Activated CD8-positive, alpha-beta memory T cell treated with anti-CD3 and anti-CD28 coated beads for 4 hours (primary cell): ENCODE measurements at places on chromosomes 13 and 19.

DNA sequence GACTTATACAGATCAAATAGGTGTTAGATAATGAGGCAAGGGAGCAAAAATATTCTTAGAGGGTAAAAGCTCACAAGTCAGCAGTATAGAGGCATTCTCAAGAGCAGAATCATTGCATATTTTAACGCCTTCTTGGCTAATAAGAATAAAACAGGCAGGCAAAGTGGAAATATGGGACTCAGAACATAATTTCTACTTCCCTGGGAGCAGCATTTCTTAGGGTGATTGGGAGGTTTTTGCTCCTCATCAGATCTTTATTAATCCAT lies 39.6 kb downstream of the LHFPL6 start:
- no peak for DNase-seq

DNA sequence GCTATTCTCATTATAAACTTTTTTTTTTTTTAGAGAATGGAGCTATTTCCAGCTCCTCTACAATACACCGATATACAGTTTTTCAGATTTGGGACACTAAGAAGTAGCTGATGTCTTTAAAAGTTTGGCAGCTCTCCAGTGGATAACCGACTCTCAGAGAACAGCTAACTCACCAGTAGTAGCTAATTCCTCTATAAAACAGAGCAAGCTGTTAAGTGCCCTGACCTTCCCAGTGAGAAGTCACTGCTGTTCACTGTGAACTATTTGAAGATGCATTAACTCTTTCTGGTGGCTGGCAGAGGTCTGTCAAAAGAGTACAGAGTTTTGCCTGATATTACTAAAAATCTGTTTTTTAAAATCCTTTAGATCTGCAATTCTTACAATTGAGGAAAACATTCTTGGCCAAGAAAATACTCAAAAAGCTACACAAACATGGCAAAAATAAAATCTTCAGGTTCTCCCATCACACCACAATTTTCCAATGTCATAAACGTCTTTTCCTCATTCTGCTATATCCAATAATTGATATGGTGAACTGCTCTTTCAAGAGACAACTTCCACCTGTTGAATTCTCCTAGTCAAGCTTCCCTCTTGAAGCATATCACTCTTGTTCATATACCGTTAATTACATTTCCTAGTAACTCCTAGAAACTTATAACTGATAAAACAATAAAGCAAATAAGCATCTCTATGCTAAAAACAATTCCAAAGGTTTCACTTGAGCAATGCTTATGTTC lies 44.2 kb downstream of the TBC1D4 start:
- DNase-seq, result no peak

- no peak for DNase-seq
Observed at GRCh38 chr19:33928458-33928950, 131.8 kb downstream of the KCTD15 start.

GRCh38 chr19:39098365-39099269 lies 14.4 kb downstream of the ACP7 start:
- DNase-seq, result no peak

GRCh38 chr19:13885826-13886365 lies 9.0 kb downstream of the NANOS3 start:
- DNase-seq, result no peak

GRCh38 chr13:110363010-110363409 lies 55.9 kb downstream of the COL4A2 start:
- no peak for DNase-seq

- DNase-seq, result no peak
Observed at GRCh38 chr13:110624766-110625756, 9.7 kb downstream of the NAXD start.

DNA sequence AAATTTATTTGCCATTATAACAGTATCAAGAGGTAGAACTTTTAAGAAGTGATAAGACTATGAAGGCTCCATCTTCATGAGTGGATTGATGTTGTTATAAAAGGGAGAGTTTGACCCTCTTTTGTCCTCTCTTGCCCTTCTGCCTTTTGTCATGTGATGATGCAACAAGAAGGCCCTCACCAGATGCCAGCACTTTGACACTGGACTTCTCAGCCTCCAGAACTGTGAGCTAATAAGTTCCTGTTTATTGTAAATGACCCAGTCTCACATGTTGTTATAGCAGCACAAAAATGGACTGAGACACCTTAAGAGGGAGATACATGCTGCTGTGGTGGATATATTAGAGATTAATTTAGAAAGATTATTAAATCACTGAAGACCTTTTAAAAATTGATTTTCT lies 71.6 kb downstream of the SPRYD7 start:
- no peak for DNase-seq

DNA sequence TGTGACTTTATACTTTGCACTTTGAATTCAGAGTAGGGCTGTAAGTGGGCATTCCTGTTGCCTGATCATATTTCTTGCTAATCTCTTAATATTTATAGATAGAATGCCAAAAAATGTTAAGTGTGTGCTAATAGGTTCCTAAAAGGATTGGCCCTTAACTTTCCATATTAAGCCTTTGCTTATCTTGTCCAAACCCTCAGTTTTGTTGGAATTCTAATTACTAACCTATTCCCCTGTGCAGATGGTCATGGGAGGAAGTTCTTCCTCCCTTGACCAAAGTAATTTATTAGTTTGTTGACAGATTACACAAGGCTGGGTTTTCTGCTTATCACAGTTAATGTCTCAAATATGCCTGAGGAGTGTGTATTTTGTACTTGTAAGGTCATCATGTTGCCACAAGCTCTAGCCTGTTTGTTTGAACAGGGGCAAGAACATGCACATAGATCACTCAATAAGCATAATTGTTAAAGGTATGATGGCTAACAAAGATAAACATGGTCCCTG lies 541.1 kb upstream of the SPRY2 start:
- no peak for DNase-seq

DNA sequence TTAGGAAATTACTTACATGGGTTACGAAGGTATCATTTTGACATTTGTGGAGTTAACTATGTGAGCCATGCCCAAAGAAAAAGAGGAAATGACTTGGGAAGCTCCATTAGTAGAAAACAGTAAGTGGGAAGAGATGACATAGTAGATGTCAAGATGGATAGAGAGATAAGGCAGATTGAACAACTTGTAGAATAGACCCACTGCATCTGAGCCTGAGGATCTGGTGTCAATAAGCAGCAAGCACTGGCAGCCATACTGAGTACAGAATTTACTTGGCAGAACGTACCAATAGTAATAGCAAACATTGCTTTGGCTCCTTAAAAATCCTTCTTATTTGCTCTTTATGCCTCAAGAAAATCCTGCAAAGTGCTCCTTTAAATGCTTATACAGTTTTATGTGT lies 203.8 kb downstream of the GPC6 start:
- DNase-seq, result no peak

- no peak for DNase-seq
Observed at GRCh38 chr19:49442771-49443365, 1.5 kb upstream of the SLC17A7 start.

DNA sequence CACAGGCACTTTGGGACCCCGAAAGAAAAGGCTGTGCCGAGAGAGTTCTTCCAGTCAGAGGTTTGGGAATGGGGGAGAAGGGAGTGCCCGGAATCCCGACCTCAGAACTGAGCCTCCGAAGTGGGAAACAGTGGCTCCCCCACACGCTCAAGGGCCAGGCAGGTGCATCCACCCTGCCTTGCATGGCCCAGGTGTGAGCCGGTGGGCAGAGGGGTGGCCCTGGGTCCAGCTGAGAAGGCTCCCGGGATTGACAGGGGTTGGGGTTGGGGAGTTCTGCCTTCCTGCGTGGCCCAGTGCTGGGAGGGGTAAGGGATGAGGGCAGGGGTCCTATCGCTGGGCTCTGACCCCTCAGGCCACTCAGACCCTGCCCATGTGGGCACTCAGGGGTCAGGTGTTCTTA lies 163.5 kb upstream of the TUBA3C start:
- no peak for DNase-seq

GRCh38 chr19:18768997-18769891 lies 21.9 kb downstream of the COMP start:
- no peak for DNase-seq

DNA sequence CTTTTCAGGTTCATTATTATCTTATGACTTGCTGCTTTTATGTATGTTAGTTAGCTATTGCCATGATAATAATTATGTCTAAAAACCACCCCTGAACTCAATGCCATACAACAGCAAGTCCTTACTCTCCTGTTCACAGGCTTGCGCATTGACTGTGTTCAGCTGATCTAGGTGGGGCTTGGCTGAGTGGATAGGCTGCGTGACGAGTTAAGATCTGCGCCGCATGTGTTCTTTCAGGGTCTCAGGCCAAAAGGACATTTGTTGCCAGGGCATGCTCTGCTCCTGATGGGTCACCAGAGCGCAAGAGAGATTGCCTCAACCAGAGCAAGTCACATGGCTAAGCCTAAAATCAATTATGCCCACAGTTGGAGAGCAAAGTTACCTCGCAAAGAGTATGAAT lies 859 bp downstream of the ZNF568 start:
- DNase-seq, result no peak

DNA sequence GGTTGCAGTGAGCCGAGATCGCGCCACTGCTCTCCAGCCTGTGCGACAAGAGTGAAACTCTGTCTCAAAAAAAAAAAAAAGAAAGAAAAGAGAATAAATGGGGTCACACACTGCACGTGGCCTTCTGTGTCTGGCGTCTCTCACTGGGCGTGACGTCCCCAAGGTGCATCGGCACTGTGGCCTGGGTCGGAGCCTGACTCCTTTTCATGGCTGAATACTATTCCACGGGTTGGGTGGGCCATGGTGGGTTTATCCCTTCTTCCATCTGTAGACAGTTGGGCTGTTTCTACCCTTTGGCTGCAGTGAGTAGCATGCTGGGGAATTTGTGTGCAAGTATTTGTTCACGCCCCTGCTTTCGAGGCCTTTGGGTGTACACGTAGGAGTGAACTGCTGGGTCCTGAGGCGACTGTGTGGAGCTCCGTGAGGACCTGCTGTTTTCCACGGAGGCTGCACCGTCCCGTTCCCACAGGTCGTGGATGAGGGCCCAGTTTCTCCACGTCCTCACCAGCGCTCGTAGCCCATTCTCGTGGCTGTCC lies 8.3 kb upstream of the MISP start:
- DNase-seq, result no peak

GRCh38 chr13:114025714-114026431 lies 52.0 kb upstream of the C13orf46 start:
- no peak for DNase-seq

DNA sequence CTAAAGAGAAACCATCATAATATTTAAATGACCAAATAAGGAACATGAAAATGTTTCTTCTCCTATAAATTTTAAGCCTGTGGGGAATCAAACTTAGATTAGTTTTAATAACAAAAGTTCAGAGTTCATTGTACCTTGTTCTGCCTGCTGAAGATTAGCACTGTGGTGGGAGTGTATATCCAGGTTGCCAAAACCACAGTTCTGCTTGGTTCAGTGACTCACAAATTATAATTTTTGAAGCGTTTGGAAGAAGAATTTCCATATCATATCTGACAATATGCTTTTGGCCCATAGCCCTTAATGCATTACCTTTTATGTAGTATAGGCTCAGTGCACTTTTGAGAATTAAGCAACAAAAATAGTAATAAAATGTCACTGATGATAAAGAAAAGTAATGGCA lies 545.2 kb downstream of the GPC6 start:
- no peak for DNase-seq

DNA sequence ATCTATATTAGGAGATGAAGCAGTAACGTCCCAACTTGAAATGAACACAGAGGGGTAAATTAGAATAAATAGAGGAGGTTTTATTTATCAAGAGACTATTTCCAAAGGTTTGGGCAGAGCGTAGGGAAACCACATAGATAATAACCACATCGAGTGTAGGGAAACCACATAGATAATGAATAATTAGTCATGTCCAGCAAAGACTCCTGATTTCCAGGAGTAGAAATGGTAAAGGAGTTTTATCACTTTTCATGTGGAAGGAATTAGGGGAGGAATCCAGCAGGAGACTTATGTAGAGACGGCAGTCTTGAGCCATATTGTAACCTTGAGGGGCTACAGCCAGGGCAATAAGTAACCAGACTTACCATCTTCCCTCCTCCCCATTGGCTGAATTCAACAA lies 136.3 kb upstream of the CSNK1A1L start:
- DNase-seq, result no peak

DNA sequence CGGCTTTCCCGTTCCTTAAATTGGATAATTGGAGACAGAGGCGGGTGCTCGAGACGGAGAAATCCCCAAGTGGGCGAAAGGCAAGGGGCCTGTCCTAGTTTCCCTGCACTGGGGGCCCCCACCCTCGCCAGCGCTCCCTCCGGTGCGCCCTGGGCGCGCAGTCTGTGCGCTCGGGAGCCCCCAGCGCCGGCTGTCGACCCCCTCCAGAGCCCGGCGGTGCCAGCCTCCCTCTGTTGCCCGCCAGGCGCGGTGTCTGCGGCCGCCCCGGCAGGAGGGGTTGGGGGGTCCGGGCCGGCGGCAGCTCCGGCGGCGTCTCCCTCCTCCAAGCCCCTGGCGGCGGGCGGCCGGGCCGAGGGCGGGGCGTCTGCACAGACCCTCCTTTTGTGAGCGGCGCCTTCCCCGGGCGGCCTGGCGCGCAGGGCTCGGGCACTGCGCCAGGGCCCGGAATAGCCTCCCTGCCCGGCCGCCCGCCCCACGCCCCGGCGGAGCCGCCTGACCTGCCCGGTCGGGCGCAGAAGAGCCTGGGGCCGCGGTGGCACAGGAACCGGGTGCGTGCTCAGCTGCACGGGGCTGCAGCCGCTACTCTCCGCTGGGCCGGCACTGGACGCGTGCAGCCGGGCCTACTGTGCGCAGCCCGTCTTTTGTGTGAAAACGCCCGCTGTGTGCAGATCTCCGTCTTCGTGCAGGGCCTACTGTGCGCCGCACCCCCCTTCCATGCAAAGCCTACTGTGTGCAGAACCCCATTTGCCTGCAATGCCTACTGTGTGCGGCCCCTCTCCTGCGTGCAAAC lies 13.2 kb downstream of the GADD45B start:
- DNase-seq, result no peak

- DNase-seq, result no peak
Observed at GRCh38 chr13:30021611-30022010, 171.2 kb upstream of the UBL3 start.

DNA sequence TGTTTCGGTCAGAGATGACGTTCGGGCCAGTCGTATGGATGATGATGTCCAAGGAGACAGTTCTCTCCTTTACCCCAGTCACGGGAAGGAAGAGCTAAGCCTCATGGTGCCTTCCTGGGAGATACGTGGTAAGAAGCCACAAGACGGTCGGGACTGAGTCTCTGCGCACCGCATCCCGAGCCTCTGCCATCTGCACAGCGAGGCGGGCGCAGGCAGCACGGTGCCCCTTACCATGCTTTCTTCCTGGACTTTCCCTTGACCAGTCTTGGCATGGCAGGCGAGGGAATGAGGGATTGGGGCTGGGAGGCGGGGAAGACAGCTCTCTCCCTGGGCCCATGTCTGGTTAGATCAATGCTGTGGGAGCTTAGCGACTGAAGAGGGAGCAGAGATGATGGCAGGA lies 10.1 kb upstream of the LAIR2 start:
- no peak for DNase-seq

DNA sequence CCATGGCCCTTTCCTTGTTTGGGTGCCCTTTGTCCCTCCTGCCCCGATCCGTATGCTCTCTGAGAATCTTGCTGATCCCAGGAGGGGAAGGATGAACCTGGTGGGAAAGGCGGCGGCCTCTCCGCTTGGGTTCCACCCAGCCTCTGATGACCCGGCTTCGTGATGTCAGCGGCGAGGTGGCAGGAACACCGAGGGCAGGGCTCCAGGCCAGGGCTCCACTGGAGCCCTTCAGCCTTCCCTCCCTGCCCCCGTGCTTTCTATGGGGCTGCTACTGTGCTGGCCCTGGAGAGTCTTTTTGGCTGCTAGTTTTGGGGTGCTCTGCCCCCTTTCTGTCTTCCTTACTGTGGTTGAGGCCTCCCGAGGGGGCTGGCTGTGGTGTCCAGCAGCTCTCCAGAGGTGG lies 11.9 kb upstream of the LIN7B start:
- DNase-seq, result no peak
